Upper lobe of right lung (tissue), 1 donor: ENCODE measurements at places on chromosomes 16 and 17. TPM values are rescaled to one million over a fixed set of nuclear protein-coding genes. Genes with fewer than 3 reads are reported as not detected.

The KRT36 gene
- not detected for total RNA-seq

The PSMD3 gene
- total RNA-seq = 73.6 TPM

The CX3CL1 gene
- 47.5 TPM for total RNA-seq

The SLC5A11 gene
- total RNA-seq = not detected

The EVPL gene
- total RNA-seq = 46.8 TPM

DNA sequence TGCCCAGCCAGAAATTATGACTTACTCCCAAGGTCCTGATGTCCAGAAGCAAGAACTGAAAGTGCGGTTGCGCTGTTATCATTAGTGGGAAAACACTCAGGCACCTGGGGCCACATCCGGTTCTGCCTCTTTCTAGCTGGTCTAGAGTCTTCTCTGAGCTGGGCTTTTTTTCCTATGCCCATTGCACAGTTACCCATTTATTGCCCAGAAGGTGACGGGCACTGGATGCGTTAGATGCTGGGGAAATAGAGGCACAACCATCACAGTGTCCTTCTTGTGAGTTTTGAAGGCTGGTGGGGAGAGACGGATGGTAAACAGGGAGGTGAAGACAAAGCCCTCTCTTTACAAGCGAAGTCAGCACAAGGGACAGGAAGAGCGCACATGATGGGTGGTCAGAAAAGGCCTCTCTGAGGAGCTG is 37.7 kb downstream of the PLCG2 start:
- H3K27me3 ChIP-seq = no peaks in the 10 kb centered on the region
- no peaks in the 10 kb centered on the region for H3K36me3 ChIP-seq
- peak overlapping the region; percentile 36 for H3K27ac ChIP-seq
- no peak for DNase-seq

DNA sequence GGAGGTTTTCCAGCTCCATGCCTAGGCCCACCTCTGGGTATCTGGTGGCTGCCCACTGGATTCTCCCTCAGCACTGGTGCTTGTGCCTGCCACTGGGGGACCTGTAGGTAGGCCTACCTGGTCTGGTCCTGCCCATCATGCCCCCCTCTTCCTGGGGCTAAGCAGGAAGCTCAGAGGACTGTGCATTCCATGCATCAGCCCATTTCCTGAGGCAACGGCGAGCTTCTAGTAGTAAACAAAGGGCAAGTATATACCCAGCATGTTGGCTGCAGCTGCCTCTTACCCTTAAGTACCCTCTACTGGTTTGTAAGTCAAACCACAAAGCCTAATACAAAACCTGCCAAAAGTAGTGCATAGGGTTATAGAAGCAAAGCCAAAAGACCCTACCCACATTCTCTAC is 37.5 kb downstream of the SDR42E1 start:
- H3K4me1 ChIP-seq = no peaks in the 10 kb centered on the region
- no peaks in the 10 kb centered on the region for H3K27me3 ChIP-seq
- no peak for DNase-seq
- no peaks in the 10 kb centered on the region for H3K36me3 ChIP-seq

DNA sequence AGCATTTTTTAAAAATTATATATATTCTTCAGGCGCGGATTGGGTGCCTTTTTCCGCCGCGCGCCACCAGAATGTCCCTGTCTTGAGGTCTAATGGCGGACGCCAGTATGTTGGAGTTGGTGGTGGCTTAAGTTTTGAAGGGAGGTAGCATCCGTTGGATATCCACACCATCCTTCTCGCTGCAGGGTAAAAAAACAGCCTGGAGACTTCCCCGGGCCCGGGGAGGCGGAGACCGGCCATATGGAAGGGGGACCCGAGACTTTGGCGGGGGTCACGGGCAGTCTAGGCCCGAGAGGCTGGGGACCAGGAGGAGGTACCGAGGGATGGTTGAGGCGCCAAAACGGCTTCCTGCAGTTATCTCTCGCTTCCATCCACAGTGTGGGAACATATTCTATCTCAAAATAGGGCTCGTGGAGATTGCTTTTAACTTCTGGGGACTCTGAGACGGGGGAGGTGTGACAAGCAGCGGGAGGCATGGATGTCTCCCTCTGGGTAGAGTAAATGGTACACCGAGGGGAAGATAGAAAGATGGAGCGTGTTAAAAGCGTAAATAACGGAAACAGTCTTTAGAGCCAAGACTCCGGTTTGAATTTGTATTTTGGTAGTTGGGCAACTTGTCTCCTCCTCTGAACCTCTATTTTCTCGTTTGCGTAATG is at the start of gene SF3B3:
Gene SF3B3, plus strand, starts transcription at position 74 of the 656 bp plus-strand sequence. CDS start 2,841 bp downstream, outside the sequence.
- DNase-seq = peak; percentile 82
- peaks cover 43% of the 10 kb centered on the region for H3K4me1 ChIP-seq
- H3K36me3 ChIP-seq = peaks cover 36% of the 10 kb centered on the region
- H3K27ac ChIP-seq = peak within 1 kb of the TSS; percentile 91
- H3K27me3 ChIP-seq = no peaks in the 10 kb centered on the region

GRCh38 chr17:80861892-80862291 is 129.7 kb upstream of the CHMP6 start:
- DNase-seq = no peak
- H3K27me3 ChIP-seq = no peaks in the 10 kb centered on the region
- peaks cover 7% of the 10 kb centered on the region for H3K4me1 ChIP-seq

DNA sequence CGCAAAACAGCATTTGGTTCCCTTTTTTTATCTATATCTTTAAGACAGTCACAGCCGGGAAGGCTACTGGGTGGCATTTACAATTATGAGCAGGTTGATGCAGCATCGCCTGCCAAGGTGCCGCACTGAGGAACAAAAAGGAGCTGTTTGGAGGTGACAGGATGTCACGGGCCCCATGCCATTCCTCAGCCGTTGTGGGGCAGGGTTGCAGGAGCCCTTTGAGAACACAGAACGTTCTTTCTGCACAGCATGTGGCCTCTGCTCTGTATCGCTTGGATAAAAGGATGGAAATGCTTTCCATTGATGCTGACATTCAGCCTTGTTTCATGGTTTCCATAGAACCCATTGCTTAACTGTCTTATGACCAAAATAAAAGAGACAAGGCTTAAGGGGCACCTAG is 141.9 kb upstream of the CDH5 start:
- no peaks in the 10 kb centered on the region for H3K4me1 ChIP-seq
- no peaks in the 10 kb centered on the region for H3K27me3 ChIP-seq
- H3K36me3 ChIP-seq = no peaks in the 10 kb centered on the region
- no peak for DNase-seq
- H3K27ac ChIP-seq = no peak overlapping the region

DNA sequence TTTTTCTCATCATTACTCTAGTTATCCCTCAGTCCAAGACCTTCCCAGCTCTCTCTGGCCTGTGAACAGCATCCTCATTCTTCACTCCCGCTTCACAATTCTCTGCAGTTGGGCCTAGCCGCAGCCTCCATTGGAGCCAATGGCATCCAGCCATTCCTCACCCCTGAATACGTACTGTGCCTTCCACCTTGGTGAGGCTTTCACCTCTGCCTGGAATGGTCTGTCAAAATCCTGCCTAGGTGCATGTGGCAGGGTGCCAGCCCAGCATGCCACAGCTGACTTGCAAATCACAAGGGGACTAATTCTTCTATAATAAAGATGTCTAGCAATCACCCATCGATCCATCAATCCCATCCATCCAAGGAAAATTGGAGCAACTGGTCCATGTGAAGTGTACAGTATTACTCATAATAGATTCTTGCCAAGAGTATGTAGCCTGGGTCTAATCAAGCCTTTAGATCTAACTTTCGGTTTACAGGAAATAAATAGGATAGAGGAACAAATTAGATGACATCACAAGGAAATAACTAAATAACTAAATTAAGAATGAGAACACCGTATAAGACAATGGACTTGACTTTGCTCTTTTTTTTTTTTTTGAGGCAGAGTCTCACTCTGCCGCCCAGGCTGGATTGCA is 5.1 kb upstream of the CX3CL1 start:
- no peaks in the 10 kb centered on the region for H3K27me3 ChIP-seq
- no peaks in the 10 kb centered on the region for H3K36me3 ChIP-seq
- no peaks in the 10 kb centered on the region for H3K4me1 ChIP-seq

GRCh38 chr16:47387026-47387734 is 73.7 kb downstream of the ITFG1 start:
- H3K36me3 ChIP-seq = no peaks in the 10 kb centered on the region
- H3K4me3 ChIP-seq = no peak overlapping the region
- no peaks in the 10 kb centered on the region for H3K4me1 ChIP-seq
- no peak for DNase-seq

DNA sequence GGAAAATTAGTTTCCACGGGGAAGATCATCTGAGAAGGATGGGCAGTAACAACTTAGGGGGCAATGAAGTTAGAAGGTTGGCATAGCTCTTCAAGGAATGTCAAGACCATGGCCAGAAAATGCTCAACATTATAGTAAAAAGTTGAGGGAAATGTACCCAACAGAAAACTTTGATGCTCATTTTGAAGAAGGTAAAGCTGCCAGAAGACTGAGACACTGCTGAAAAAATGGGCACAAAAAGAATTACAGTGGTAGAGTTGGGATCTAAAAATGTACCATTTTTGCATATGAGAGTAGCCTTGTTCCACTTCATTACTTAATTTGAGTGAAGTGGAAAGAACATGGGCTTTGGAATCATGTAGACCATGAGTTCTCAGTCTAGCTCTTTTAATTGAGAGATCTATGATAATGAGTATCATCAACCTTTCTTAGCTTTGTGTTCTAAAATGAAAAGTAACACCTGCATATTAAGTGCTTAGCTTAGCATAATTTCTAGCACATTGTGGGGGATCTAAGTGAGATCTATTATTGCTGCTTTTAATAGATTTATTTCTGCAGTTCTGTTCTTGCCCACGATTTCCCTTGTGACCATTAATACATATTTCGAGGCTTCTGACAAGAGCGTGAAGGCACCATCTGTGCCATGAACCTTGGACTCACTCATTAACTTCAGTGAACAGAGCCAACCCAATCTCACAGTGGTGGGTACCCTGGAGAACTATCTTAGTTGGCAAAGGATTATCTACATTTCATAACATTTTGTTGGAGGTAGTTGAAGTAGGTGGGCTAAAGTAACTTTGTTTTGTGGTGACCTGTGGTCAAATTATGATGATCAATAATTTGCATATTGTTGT is 3.0 kb downstream of the NACA2 start:
- H3K4me3 ChIP-seq = no peak overlapping the region
- H3K4me1 ChIP-seq = no peaks in the 10 kb centered on the region
- peaks cover 13% of the 10 kb centered on the region for H3K27me3 ChIP-seq
- no peak overlapping the region for H3K27ac ChIP-seq

- no peaks in the 10 kb centered on the region for H3K27me3 ChIP-seq
- DNase-seq = no peak
- H3K36me3 ChIP-seq = no peaks in the 10 kb centered on the region
Measured at GRCh38 chr16:52398491-52398960, 148.4 kb downstream of the TOX3 start.

DNA sequence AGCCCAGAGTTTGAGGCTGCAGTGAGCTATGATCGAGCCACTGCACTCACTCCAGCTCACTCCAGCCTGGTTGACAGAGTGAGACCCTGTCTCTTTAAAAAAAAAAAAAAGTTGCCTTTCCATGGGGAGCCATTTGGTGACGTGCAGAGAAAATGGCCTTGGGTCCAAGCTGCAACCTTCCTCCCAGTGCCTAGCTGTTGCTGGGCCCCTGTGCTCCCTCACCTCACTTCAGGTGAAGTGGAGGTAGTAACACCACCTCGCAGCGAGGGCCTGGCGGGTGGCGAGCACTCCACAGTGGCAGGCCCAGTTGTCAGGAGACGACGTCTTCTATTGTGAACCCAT is 17.4 kb downstream of the SYT17 start:
- no peaks in the 10 kb centered on the region for H3K27me3 ChIP-seq
- no peak for DNase-seq
- no peak overlapping the region for H3K4me3 ChIP-seq
- H3K36me3 ChIP-seq = no peaks in the 10 kb centered on the region
- peaks cover 24% of the 10 kb centered on the region for H3K4me1 ChIP-seq

- no peak for DNase-seq
- H3K4me1 ChIP-seq = no peaks in the 10 kb centered on the region
- no peak overlapping the region for H3K27ac ChIP-seq
- H3K27me3 ChIP-seq = peaks cover 24% of the 10 kb centered on the region
- no peak overlapping the region for H3K4me3 ChIP-seq
- no peaks in the 10 kb centered on the region for H3K36me3 ChIP-seq
Measured at GRCh38 chr16:31572821-31573220, 45.1 kb downstream of the AHSP start.

DNA sequence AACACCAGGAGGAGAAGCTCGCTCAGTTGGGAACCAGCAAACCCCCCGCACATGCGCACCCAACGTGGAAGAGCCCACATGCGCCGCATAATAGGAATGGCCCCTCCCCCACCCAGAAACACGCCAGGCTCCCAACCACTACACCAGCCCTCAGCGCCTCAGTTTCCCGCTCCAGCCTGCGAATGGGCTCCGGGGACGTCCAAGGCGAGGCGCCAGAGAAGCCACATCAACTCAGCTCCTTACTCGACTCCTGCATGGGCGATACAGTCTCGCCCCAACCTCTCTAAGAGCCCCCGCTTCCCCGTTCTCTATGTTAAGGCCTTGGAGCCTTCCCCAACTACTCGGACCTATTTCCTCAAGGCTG is 504 bp downstream of the SRSF1 start:
- H3K4me1 ChIP-seq = peaks cover 51% of the 10 kb centered on the region
- no peaks in the 10 kb centered on the region for H3K27me3 ChIP-seq
- peak overlapping the region; percentile 98 for H3K4me3 ChIP-seq
- H3K36me3 ChIP-seq = peaks cover 43% of the 10 kb centered on the region
- peak overlapping the region; percentile 98 for H3K27ac ChIP-seq
